ENCODE measurements at places on chromosomes 12 and 14.

DNA sequence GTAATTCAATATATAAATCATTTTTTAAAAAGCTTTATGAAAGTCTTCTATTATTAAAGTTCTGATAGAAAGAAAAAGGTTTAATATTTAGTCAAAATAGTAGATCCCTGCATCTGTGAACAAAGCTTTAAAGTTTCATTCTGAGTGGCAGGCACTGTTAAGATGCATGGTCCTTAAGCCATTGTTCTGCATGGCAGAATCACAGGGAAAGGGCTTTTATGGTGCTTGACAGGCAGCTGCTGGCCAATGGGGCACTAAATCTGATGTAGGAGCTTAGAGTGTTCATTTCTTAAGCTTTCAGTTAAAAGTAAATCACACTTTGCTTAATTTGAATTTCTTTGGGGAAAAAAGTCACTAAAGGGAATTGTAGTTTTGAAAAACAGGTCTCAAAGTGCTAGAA, 148.2 kb downstream of the PLEKHA5 start:
- DNase-seq = no peak

DNA sequence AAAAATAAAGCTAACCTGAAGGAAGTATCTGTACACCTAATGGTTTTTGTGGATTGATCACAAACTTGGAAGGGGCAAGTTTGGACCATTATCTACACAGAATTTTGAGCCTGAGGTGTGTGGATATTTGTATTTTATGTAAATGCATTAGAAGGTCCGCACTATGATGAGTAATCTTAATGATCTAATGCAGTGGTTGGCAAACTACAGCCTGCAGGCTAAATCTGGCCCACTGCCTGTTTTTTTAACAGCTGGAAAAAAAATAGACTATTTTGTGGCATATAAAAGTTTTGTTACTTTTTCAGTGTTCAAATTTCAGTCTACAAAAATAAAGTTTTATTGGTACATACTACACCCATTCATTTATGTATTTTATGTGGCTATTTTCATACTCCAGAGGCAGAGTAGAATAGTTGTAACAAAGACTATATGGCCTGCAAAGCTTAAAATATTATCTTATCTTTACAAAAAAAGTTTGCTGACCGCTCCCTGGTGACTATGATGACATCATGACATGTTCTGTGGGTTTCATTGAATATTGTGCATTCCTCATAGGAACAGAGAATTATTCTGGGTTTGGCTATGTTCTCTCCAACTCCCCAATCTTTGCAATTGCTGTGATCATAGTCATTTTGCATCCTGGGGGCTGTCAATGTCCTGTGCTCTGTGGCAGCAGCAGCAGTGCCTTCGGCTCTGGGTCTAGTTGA, 962.6 kb upstream of the FBXO33 start:
- DNase-seq = no peak

GRCh38 chr12:124026755-124027745, 54.0 kb downstream of the ZNF664 start:
- no peak for DNase-seq

GRCh38 chr14:77918448-77918847, 118.5 kb downstream of the ADCK1 start:
- no peak for DNase-seq

GRCh38 chr12:24751181-24751580, 197.7 kb downstream of the BCAT1 start:
- no peak for DNase-seq

- no peak for DNase-seq
Observed at GRCh38 chr12:28457785-28458184, 267.5 kb downstream of the CCDC91 start.

DNA sequence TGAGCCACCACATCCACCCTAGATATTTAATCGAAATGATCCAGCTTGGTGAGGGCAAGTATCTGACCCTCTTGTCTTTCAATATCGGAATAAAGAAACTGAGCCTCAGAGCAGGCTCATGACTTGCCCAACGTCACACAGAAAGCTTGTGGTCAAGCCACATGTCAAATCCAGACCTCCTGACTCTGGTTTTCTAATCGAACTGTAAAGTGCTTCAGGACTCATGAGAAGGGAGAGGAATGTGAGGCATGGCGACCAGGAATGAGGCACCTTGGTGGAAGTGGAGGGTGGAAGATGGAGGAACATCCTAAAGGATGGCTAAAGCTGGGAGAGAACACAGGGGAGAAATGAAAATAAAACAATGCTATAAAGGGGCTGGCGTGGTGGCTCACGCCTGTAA, 27.9 kb upstream of the SPPL3 start:
- DNase-seq = no peak
